Kasumi-1 (cell line): ENCODE measurements at places on chromosomes 13 and 19.

GRCh38 chr13:24679686-24680085 lies 522 bp upstream of the ATP12A start:
- no peak for DNase-seq

GRCh38 chr13:49354719-49355118 lies 89.1 kb downstream of the CAB39L start:
- DNase-seq, result no peak

GRCh38 chr13:66138172-66138811 lies 1091.8 kb downstream of the PCDH9 start:
- peak; percentile 54 for DNase-seq

GRCh38 chr19:40420766-40421765 lies 4.7 kb downstream of the SERTAD1 start:
- DNase-seq, result peak; percentile 76

DNA sequence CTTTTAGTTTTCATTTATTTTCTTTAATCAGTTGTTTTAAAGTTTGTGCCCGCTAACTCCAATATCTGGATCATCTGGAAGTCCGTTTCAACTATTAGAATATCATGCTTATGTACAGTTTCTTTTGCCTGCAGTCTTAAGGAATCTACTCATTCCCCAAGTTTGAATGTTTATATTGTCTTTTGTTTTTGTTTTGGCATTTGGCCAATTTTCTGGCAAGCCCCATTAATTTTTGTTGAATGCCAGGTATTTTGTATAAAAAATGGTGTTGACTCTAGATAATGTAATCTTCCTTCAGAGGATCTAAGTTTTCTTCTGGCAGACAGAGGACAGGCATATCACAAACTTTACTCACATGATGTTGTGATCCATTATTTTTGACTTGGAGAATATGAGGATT lies 11.1 kb upstream of the ZNF235 start:
- no peak for DNase-seq

- DNase-seq, result no peak
Measured at GRCh38 chr19:2223959-2224358, 12.2 kb downstream of the PLEKHJ1 start.

- DNase-seq, result no peak
Measured at GRCh38 chr13:33751151-33751550, 66.8 kb upstream of the RFC3 start.

DNA sequence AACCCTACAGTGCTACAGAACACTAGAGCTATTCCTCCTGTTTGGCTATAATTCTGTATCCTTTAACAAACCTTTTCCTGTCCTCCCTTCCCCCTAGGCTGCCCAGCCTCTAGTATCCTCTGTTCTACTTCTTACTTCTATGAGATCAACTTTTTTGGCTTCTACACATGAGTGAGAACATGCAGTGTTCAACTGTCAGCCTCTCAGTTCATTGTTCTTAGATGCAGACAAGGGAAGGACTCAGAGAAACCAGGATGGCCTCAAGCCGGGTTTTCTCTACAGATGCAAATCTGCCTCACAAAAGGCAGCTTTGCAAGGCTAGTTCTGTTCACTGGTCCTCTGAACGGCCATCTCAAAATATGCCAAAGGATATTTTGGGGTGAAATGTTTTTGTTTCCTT lies 18.4 kb downstream of the AMER2 start:
- no peak for DNase-seq
